ENCODE measurements at places on chromosomes 1 and 21.
A peak's percentile ranks its signal among the peaks of the same experiment; 100 is the strongest.

DNA sequence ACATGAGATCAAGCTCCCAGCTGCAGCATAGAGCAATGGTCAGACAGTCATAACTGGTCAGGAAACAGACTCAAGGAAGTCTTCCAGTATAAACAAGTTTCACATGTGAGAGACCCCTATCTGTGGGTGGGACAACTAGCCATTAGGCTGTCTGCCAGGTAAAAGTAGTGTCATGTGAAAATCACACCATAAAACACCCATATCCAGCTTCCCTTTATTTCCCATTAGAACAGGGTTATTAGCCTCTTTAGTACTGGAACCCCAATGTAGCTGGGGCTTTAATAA is 426.7 kb downstream of the KCNT2 start:
- no peak for DNase-seq

DNA sequence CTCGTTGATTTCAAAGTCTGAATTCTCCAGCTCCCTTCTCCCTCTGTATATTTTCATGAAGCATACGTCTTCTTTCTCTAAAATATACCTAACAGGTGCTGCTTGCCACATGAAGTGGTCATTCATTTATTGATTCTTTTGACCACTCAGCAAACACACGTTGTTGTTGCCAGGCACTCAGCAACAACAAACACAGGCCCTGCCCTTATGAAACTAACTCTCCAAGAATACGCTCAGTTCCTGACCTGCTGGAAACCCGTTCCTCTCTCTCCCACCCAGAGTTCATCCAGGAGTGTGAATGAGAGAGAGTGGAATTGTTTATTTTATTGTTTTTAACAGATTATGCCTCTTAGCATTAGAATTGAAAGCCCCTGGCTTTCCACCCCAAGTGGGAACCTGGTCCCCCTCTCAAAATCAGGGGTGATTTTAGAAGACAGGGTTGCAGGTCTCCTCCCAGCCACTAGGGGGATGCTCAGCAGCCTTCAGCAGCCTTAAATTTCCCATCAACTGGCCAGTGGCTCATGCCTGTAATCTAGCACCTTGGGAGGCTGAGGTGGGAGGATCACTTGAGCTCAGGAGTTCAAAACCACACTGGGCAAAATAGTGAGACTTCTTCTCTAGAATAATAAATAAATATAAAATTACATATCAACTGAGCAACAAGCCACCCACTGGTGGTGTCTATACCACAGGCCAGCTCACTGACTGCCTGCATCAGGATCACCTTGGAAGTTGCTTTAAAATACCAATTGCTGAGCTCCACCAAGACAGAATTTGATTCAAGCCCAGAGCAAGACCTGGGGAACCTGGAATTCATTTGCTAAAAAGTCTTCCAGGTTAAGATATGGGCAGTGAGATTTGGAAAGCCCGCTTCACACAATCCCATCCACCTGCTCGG is 181.0 kb upstream of the KLHDC7A start:
- DNase-seq = peak; percentile 58

GRCh38 chr21:44530221-44530902 is 9.6 kb downstream of the KRTAP10-1 start:
- no peak for DNase-seq

DNA sequence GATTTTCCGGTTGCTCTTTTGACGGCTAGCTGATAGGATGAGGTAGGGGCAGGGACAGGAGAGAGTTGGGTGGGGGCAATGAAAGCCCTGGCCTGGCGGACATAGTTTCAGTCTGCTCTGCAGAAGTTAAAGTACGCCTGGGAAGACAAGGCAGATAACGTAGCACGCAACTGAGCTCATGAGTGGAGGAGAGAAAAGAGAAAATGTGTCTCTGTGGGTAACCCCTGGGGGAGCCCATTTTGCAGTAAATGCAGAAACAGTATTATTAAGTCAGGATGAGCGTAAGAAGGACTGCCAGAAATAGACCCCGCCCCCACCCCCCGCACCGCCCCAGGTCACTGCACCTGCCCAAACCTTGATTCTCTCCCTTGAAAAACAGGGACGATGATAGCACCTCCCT is 51.7 kb upstream of the TARBP1 start:
- DNase-seq = no peak

DNA sequence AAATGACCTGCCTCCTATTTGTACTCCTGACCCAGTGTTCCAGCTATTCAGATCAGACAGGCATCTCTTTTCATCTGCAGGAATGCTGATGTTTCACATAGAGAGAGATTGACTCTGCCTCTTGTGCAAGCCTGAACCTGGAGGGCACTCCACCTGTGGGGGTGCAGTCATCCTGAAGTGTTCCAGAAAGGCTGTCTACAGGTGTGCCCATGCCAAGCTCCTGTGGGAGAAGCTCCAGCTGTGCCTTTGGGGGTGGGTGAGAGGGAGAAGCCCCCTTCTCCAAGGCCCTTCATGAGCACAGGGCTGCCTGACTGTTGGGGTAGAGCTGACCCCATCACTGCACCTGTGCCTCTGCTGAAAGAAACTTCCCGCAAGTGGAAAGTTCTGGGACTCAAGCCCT is 22.8 kb downstream of the IFI44 start:
- DNase-seq = no peak

DNA sequence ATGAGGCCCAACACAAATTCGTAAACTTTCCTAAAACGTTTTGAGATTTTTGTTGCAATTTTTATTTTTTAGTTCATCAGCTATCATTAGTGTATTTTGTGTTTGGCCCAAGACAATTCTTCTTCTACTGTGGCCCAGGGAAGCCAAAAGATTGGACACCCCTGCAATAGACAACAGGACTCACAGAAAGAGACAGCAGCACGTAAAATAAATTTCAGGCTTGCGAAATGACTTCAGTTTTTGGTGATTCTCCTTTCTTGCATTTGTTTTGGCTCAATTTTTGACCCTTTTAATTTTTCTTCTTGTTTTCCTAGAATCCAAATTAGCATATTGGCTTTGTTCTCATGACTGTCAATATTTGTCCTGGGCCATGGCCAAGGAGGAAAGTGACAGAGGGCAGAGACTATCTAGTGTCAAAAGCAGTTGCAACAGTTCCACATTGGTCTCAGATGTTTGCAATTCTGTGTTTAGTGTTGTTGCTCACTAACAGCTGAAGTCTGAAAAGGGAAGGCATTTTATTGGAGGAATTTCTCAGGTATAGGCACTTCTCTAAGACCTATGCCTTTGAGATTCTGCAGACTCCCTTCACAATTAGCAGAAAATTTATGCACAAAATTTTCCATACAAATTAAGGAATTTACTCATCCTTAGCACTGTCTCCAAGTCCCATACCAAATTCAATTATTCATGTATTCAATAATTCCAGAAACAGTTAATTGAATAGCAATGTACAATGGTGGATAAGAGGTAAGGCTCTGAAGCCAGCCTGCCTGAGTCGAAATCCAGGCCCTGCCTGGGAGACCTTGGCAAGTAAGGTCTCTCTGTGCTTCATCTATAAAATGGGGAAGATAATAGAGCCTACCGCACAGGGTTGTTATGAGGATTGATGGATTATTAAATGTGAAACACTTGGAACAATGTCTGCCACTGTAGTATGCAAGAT is 160.9 kb upstream of the IVNS1ABP start:
- no peak for DNase-seq

DNA sequence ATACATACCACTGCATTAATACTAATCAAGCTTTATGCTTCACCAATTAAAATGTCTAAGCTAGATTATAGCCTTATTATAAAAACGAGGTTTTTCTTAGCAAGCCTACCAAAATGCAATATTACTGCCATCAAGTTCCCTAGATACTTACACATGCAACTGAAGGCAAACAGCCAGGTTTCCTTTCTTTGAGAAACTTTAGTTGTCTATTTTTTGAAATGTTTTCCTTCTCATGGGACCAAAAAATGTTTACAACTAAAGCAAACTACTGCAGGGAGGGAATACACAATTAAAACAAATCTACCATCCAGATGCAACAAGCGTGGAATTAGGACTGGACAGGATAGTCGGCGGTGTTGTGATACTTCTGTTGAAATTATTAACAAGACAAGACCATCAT is 1.3 kb downstream of the ZNF644 start:
- no peak for DNase-seq

GRCh38 chr1:79982211-79982610 is 975.7 kb upstream of the ADGRL4 start:
- DNase-seq = no peak

GRCh38 chr1:87325982-87326738 is 2.5 kb upstream of the LMO4 start:
- DNase-seq = no peak

DNA sequence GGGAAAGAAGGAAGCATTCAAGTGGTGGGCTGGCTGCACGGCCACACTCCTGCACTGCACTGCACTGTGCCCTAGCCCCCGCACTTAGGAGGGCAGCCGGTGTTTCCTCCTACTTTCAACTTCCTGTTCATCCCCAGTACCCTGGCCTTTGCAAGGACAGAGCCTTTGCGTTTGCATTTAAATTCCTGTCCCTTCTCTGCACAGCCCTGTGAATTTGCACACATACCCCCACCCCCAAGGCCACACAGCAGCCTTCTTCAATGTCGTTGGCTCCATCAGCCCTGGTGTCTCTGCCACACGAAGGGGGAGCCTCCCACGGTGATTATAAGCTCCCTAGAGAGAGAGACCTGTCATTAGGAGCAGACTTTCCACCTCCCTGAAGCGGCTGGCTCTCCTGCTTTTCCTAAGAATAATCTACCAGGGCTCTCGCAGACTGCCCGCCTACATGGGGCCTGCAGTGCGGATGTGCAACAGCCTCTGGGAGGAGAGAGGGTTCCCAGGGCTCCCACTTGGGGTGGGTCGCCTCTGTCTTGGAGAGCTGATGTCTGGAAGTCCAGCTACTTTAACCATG is 13.2 kb upstream of the SLC45A3 start:
- no peak for DNase-seq

- DNase-seq = no peak
Measured at GRCh38 chr21:15255261-15255660, 190.5 kb upstream of the NRIP1 start.

Measured in HuH-7.5 (cell line).